ENCODE measurements at places on chromosomes 12 and 14.

DNA sequence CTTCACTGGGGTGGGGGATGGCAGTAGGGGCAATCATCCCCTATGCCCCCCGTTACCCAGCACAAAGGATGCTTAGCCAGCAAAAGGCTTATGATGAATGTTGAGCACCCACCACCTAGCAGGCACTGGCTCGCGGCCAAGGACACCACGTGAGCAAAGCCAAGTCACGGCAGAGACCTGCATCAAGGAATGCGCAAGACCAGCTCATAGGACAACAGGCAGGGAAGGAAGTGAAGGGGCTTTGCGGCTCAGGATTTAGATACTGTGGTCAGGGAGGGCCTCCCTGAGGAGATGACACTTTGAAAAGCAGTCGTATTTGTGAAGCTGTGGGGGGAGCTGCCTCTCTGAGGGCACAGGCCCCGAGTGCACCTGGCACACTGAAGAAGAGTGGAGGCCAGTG lies 32.8 kb downstream of the SH2B3 start:
- DNase-seq: peak; percentile 97

GRCh38 chr12:104571328-104571727 lies 114.6 kb downstream of the CHST11 start:
- DNase-seq: peak; percentile 50

DNA sequence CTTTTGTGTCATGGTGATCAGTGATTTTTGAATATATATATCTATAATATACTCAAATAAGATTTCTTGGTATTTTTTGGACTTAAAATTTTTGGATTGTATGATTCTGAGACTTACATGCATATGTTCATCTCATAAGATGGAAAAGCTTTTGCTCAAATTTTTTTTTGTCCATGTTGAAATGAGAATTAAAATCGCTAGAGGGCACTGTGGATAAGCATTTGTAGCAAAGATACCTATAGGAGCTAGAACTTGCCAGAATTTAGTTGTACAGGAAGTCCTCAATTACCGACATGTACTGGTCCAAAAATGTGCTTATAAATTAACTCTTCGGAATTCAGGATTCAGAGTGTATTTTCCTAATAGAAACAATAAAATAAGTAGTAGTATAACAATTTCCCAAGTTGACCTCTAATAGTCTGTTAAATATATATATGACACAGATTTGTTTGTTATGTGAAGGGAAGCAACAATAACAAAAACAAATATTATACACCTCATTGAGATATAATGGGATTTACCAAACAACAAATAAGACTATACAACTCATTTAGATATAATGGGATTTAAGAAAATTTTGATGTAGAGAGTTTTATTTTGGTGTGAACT lies 179.6 kb downstream of the TMEM117 start:
- peak; percentile 47 for DNase-seq

DNA sequence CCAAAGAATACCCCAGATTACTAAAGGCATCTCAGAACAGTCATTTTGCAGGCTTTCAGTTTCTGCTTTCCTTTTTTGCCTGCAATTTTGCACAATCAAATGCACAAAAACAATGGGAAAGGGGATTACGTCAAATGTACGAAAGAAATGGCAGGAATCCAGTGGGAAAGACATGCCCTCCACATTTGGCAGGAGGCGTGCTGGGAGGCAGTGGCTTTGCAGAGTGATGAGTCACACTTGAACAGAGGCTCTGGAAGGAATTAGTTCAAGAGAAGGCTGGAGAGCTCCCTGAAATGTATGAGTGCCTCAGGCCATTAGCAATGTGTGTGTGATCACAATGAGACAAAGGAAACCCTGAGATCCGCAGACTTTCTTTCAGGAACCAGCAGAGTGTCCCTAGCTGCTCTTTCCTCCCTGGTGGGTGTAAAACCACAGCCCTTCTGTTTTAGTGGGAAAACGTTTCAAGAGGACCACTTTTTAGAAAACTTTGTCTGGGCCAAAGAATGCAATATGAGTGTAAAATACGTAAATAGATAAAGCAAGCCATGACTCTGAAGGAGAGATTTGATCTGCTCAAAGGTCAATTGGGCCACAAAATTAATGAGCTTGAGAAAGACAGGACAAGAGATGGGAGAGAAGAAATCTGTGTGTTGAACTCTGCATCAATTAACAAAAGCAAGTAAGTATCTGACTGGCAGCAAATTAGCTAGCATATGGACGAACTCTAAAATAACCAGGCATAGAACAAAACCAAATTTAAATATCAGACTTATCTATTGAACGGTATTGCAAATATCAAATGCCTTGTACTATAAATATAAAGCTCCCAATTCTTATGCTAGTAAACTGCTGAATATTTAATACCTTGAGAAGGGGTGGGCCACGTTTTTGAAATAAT lies 155.4 kb upstream of the PDE3A start:
- DNase-seq: no peak

DNA sequence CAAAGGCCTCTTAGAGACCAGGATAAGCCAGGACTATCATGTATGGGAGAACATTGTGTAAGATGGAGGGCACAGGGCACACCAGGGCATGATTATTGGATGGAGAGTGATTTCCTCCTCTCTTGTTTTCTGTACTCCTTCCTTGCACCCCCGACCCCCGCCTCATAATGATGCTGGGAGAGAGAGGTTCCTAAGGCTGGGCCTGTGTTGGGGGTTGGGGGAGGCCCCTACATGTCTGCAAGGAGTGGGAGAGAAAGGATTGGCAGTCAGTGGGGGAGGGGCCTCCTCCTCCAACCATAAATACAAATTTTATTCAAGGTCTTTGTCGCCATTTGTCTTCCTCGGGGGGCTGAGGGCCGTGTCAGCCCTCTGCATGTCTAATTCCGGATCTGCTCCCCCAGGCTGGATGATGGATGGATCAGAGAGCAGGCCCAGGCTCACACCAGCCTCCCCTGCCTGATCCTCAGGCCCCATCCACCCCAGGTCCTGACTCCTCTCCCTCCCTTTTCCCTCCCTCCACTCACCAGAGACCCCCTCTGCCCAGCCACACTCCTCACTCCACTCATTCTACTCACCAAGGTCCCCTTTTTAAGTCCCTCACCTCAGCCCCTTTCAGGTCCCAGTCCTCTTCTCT lies 2.0 kb upstream of the C1QL4 start:
- DNase-seq: no peak

- DNase-seq: no peak
Measured at GRCh38 chr14:54852215-54852614, 50.4 kb downstream of the GCH1 start.

GRCh38 chr14:104976198-104977007 lies 1.8 kb downstream of the AHNAK2 start:
- DNase-seq: peak; percentile 70

- DNase-seq: no peak
Measured at GRCh38 chr14:33566082-33566481, 384.8 kb downstream of the EGLN3 start.

- peak; percentile 70 for DNase-seq
Measured at GRCh38 chr12:6426882-6427671, 17.7 kb upstream of the CD27 start.

DNA sequence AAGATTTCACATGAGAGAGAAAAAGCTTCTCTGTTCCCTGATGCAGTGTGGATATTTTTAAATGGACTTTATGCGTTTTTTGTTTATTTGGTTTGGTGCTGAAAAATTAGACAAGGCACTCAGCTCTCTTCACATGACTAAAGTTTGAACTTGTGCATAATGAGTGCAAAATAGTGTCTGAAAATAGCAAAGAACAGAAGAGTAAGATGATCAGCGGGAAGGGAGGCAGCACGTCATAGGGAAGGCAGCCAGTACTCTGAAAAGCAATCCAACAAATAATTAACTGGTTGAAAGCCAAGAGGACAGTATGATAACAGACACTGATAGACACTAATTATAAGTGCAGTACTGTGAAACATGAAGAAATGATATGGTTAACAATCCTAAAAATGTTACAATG lies 46.6 kb upstream of the CDKN3 start:
- DNase-seq: no peak

- peak; percentile 55 for DNase-seq
Measured at GRCh38 chr12:3727877-3728632, 24.9 kb downstream of the CRACR2A start.

DNA sequence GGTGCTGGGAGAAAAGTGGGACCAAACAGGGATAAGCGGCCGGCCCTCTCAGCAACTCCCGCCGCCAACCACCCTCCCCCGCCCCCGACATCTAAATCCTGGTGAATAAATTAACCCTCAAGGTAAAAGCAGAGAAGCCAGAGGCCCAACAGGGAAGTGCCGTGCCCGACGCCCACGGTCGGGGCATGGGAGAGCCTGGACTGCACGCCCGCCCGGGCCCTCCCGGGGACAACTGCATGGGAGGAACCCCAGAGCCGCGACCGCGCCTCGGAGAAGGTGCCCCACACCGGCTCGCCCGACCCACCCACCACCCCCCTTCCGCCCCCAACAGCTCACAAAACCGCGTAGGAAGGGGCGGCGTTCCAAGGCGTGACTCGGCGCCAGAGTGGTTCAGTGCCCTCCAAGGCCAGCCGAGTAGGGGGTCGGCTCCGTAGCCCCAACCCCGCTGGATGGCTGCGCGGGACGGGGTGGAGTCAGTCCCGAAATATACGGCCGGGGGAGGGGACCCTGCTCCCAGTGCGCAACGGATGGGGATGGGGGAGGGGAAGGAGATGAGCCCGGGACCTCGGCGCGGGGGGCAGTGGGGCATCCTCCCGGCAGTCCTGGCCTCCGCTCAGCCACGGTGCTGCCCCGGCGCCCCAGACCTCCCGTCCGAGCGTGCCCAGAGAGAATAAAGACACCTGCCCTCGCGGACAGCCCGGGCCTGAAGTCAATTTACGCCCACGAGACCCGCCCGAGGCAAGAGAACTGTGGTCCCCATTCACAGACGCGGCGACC lies 732 bp downstream of the SLC25A29 start:
- DNase-seq: peak; percentile 90

- no peak for DNase-seq
Measured at GRCh38 chr12:6532927-6533652, 1.2 kb upstream of the GAPDH start.

- no peak for DNase-seq
Measured at GRCh38 chr14:58129208-58129607, 22.8 kb downstream of the ARMH4 start.

- DNase-seq: no peak
Measured at GRCh38 chr12:123681605-123682004, 10.7 kb downstream of the TCTN2 start.

DNA sequence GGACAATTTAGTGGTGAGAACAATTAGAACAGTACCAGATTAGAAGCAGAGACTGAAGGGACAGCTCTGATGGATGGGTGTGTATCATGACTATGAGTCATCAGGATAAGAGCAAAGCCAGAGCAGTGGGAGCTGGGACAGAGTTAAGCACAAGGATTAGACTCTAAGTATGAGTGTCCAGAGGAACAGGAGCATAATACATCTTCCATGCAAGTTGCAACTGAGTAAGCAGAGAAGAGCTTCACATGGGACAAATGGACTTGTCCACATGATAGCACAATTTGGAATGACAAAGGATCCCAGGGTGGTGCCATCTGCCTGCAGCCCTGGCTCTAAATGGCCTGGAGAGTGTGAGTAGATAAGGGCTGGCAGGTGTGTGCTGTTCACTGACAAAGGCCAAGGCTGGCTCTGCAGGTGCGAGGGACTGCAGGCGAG lies 226.4 kb upstream of the CAND1 start:
- no peak for DNase-seq

GRCh38 chr14:34665785-34666435 lies 36.0 kb upstream of the SNX6 start:
- DNase-seq: peak; percentile 33

- DNase-seq: no peak
Measured at GRCh38 chr12:92356425-92356824, 210.8 kb upstream of the BTG1 start.

GRCh38 chr14:92160619-92161018 lies 38.9 kb downstream of the CPSF2 start:
- DNase-seq: no peak

GRCh38 chr12:32714772-32715171 lies 35.7 kb downstream of the DNM1L start:
- DNase-seq: no peak

DNA sequence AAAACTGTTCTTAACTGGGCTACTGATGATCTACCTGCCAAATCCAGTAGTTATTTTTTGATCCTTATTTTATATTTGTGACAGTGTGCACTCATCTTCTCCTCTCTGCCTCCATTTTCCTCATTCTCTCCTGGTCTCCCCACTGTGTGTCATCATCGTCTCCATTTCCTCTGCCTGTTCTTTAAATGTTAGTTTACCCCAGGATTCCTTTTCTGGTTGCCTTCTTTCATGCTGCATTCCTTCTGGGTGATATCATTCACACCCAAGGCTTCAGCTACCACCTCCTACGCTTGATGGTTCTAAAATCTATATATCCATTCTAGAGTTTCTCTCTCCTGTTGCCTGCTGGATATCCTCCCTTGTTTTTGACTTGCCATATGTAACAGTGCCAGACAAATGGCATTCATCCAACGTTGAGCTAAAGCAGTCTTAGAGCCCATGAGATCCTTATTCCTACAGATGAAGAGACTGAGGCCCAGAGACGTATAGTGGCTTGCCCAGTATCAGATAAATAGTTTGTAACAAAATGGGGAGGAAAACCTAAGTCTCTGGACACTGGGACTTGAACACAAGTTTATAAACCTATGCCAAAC lies 109.5 kb downstream of the DIP2B start:
- no peak for DNase-seq

GRCh38 chr14:98904677-98905076 lies 367.3 kb downstream of the BCL11B start:
- DNase-seq: no peak

DNA sequence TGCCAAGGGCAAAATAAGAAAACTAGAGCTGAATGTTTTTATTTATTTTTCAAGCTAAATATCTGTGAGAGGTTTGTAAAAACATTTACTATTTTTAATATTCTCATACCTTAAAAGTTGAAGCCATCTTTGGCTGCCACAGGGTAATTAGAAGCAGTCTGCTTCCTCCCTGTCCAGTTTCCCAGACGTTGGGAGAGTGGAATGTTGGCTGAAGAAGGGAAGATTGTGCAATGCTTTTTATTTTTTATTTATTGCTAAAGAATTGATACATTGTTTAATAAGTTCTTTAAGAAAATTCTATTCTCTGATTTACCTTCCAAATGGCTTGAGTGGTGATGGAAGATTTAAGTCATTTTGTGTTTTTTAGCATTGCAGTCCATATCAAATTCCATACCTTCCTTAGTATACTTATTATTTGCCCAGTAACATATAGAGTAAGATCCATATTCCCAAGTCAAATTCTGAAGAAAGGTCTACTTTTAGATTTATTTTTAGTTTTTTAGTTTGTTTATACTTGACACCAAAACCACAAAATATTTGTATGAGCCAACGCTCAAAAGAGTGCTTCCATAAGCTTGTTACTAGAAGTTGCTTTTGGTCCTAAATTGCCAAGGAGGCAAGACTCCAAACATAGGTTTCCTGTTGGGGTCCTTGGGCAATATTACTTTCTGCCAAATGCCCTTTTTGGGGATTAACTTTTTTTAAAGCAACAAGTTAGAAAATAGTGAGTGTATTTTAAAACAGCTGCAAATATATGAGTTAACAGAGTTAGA lies 124.0 kb upstream of the CPM start:
- no peak for DNase-seq

All from common myeloid progenitor, CD34-positive (primary cell).